Activated CD4-positive, CD25-positive, alpha-beta regulatory T cell treated with anti-CD3 and anti-CD28 coated beads, Interleukin-2, amount 50 U/mL, for 72 hours (primary cell): ENCODE measurements at places on chromosomes 12 and 14.

DNA sequence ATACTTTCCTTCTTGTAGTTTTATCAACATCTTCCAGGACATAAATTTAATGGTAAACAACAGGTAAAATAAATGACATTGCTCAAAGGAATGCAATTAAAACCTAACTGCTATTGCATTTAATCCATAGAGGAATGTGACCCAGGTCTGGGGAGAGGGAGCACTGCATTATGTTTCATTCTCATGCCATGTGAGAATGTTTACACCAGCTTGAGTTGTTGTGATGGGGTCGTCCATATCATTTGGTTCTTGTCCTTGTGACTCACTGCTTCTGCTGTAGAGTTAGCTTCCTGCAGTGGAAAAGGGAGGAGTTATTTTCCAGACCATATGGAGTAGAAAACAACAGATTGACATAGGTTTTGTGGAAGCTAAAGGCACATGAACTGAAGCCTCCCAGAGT lies 129.3 kb upstream of the PMCH start:
- no peak for DNase-seq

- DNase-seq: no peak
Observed at GRCh38 chr12:121107681-121108080, 25.0 kb upstream of the P2RX7 start.

GRCh38 chr14:103676881-103677675 lies 38.2 kb downstream of the XRCC3 start:
- no peak for DNase-seq

- no peak for DNase-seq
Observed at GRCh38 chr14:89509891-89510290, 92.9 kb upstream of the FOXN3 start.

- DNase-seq: no peak
Observed at GRCh38 chr14:39368261-39368959, 63.8 kb downstream of the FBXO33 start.

- no peak for DNase-seq
Observed at GRCh38 chr12:6827982-6828780, at the start of gene P3H3. Gene P3H3, plus strand, starts transcription at chr12:6828407. Its CDS starts 34 bp downstream, at chr12:6828441.

DNA sequence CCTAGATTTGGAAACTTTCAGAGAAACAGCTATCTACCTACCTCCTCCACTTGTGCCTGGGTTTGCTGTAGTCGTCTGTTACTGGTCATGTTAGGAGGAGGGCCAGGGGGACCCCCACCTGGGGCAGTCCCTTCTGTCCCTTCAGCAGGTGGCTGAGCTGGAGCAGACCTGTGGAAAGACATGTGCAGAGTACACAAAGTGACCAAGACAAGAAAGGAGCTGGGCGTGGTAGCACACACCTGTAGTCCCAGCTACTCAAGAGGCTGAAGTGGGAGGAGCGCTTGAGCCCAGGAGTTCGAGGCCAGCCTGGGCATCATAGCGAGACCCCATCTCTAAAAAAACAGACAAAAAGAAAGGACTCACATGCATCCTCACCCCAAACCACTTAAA lies 4.3 kb downstream of the VAMP1 start:
- no peak for DNase-seq

DNA sequence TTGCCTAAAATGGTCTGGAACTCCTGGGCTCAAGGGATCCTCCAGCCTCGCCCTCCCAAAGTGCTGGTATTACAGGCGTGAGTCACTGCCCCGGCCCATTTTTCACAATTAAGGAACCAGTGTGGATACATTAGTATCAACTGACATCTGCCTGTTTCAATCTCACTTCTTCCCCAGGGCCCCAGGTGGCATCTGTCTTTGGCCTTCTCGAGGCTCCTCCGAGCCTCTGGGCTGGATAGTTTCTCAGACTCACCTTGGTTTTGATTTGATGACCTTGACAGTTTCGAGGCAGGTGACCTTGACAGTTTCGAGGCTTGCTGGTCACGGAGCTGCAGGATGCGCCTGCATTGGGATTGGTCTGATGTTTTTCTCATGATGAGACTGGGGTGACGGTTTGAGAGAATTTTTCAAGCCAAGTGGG lies 41.0 kb upstream of the NCOR2 start:
- DNase-seq: no peak
